Stimulated activated CD4-positive, alpha-beta T cell treated with anti-CD3 and anti-CD28 coated beads, Interleukin-15, amount 100 ng/mL, for 1 hour (primary cell): ENCODE measurements at places on chromosomes 7 and 10.

GRCh38 chr10:28644647-28645046 is 32.7 kb upstream of the BAMBI start:
- no peak for DNase-seq

DNA sequence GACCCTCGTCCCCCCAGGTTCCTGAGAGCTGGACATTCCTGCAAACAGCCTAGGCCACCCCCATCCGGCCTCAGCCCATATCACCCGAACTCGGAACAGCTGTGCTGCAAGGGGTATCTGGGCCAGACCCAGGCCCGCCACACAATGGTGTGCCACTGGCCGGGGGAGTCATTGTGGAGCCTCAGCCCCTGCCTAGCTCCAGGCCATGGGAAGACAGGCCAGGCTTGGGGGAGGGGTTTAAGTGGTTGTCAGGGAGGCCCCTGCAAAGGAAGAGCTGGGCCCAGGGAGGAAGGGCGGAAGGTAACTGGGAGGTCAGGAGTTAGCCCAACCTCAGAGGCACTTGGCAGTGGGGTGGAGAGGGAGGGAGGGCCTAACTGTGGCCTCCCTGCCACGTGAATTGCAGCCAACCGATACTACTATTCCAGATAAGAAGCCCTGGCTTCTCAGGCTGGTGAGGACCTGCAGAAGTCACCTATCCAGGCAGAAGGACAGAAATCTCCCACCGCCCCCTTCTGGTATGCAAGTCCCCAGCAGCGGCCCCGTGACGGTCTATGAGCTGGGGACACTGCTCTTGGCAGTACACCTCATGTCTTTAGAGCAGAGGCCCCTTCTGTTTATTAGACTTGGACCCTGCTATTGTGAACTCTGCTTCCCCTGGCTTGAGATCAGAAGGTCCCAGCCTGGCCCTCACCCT is 26.8 kb downstream of the VSIR start:
- no peak for DNase-seq

DNA sequence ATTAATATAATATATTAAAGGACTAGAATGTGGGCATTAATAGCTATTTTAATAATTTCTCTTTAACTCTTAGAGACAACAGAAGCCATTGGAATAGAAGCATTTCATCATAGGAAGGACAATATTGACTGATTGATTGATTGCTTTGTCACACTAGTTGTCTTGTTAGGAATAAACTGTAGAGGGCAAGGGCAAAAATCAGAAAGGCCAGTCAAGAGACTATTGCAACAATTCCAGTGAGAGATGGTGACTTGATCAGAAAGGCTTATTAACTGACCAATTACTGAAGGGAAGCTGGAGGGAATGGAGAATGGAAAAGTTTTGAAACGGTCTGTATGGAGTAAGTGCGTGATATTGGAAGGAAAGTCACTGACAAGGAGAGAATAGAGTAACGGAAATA is 87.3 kb downstream of the RUNDC3B start:
- DNase-seq = no peak

DNA sequence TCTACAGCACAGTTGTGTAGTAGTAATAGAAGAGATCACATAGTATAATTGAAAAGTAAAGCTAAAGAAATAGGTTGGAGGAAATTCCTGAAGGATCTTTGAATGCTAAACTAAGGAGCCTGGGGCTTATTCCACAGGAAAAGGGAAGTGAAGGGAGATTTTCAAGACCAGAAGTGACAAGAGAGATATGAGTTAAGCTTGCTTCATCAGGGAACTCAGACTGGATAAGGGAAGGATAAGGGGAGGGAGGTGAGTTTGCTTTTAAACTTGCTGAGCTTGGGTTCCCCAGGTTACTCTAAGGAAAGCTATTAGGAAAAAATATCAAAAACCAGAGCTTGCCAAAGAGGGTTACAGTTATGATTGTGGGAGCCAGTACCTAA is 182.4 kb downstream of the RAPGEF5 start:
- no peak for DNase-seq
